ENCODE measurements at places on chromosomes 13 and 19.

GRCh38 chr13:62524061-62524460, 1108.4 kb upstream of the PCDH20 start:
- DNase-seq: no peak

DNA sequence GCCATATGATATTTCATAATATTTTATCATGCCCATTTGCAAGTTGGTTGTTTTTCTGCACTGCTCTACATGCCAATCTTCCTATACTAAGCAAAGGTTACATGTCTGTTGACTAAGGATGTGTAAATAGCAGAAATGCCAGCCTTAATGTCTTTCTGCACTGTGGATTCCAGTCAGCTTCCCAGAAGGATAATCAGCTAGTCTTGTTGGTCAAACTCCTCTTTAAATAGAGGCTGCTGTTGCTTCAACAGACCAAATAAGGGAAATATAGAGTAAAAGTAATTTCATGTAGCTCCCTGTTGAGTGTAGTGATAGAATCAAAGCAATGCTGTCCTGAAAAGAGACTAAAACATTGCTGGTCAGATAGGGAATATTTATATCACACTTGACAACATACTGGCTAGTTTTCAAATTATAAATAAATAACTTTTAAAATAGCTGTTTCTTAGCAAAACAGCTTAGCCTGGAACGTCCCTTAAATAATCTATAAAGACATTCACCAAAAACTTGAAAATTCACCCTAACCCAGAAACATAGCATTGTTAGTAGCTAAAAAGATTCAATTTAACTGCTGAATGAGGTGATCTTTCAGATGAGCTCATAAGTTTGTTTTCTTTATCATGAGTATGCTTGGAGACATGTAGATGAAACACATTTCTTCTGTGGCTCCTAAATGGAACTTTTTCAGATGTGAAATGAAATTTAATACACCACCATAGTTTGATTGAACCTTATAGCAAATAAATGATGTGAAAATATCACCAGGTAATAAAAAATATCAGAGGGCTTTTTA, 56.6 kb downstream of the FRY start:
- DNase-seq: no peak

- no peak for DNase-seq
These were observed 13.1 kb downstream of the ERICH6B start for GRCh38 chr13:45602183-45603170.

DNA sequence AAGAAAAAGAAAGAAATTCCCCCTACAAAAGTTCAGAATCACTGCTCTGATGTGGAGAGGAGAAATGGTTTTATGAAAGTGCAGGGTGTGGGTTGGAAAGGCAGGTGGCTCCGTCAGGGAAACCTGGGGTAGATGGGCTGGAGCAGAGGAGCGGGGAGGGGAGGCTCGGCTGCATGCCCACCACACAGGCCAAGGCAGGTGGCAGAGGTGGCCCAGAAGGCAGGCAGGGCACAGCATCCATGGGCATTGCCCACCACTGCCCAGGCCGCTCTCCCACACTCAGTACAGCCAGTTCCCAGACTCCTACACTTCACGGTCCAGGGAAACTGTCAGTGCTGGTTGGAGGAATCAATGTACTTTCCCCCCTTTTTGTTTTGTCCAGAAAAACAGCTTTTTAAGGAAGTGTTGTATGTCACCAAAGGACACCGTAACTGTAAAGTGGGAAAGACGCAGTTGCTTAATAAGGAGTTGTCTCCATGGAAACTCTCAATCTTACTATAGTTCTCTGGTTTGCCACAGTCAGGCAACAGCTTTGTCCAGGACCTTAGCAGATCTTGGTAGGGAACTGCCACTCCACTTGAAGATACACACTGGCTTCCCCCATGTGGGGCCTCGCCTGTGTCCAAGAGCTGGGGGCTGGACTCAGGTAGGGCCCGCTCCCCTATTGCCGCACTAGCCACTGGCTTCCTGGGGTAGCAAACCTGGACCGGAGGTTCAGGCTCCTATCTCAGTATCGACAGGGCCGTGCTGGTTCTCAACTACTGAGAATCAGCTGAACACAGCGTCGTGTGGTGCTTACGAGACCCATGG, 82.9 kb downstream of the RAB20 start:
- DNase-seq: peak; percentile 40

- DNase-seq: no peak
These were observed 48.6 kb upstream of the WASF3 start for GRCh38 chr13:26508885-26509284.

- no peak for DNase-seq
These were observed 297.5 kb downstream of the ENOX1 start for GRCh38 chr13:43489233-43489632.

DNA sequence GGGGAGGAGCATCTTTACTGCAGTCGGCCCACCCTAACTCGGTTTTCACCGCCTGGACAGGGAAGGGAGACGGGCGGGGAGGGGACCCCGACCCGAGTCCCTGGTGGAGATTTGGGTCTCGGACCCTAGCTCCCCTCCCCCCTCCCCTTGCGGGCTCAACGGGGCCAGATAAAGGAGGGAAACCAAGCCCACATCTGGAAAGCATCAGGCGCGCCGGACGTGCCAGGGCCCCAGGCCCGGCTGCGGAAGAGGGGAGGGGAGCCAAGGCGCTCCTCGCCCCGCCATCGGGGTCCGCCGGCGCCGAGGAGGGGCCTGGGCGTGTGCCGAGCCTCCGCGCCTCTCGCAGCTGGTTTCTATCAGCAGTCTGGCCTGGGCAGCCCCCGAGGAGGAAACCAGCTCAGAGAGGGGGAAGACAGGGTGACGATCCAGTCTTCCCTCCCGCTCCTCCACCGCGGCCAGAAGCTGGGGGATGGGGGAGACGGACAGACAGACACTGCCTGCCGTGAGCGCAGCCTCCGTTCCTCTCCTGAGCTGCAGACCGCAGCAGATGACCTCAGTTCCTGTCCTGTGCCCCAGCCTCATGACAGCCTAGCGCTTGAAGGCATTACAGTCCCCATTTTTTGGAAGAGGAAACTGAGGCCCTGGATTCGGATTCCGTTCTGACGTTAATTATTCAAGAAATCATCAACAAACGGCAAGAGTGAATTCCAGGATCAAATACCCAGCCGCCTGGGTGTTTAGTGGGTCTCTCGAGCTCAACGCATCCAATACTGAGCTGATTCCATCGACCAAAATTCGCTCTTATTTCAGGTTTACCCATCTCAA, 3.6 kb upstream of the GNG8 start:
- peak; percentile 77 for DNase-seq

DNA sequence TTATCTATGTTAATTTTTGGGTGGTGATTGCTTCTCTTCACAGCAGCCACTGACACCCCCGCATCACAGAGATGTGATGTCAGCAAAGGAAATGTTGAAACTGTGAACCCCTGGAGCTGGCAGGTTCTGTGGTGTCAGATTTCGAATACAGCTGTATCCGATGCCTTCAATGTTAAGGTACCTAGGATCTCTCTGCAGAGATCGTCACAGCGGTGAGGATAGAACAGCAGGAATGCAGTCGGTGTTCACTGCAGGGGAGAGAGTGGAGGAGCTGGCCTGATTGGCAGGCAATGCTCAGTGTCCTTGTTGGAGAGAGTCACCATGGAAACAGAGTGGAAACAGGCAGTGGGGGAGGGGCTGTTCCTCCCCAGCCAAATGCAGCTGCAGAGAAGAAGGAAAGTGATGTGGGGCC, 79.5 kb upstream of the ZNF835 start:
- DNase-seq: no peak

DNA sequence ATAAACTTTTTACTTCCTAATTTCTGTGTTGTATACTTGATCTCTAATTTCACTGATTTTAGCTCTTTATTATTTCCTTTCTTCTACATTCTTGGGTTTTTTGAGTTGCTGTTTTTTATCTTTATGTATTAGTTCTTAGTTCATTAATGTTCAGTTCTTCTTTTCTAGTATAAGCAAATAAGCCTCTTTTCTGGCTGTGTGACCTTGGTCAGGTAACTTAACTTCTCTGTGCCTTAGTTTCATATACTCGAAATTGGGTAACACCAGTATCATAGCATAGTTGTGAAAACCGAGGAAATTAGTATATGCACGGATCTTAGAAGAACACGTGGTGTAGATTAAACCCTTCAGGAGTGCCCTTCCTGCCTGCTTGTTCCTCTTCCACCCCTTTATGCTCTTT, 130.2 kb upstream of the C1QTNF9B start:
- no peak for DNase-seq
